ENCODE measurements at places on chromosomes 3 and 15.
A peak's percentile ranks its signal among the peaks of the same experiment; 100 is the strongest.

GRCh38 chr15:50687302-50687902 is 805 bp upstream of the TRPM7 start:
- DNase-seq: no peak

DNA sequence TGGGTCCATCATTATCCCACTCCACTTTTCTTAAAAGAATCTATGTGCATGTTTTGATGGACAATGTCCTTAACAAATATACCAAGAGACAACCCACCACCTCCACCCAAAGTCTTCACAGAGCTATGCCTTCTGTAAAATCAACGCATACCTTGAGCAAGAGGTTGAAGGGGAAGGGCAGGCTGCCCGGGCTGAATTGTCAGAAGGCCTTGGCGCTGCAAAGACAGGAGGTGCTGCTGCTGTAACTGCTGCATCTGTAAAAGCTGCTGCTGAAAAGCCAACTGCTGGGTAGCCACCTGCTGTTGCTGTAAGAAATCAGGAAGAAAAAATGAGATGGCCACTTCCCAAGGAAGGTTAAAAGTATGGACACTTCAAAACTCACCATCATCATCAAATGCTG is 536.7 kb downstream of the FOXP1 start:
- DNase-seq: no peak

DNA sequence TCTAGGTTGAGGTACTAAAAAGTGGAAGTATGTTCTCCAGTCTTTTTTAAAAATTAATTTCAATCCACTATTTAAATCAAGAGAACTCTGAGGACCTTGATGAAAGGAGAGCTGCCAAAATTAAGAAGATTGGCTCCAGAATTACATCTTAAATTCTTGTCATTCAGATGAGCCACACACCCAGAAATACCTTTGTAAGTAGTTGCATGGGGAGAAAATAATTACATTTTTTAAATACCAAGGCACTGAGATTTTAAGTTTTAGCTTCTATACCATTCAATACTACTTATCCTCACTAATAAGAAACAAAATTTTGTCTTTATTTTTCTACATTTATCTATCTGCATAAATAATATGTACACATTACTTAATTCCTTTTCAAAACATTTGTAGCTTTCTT is 1132.8 kb downstream of the OTOL1 start:
- DNase-seq: no peak

DNA sequence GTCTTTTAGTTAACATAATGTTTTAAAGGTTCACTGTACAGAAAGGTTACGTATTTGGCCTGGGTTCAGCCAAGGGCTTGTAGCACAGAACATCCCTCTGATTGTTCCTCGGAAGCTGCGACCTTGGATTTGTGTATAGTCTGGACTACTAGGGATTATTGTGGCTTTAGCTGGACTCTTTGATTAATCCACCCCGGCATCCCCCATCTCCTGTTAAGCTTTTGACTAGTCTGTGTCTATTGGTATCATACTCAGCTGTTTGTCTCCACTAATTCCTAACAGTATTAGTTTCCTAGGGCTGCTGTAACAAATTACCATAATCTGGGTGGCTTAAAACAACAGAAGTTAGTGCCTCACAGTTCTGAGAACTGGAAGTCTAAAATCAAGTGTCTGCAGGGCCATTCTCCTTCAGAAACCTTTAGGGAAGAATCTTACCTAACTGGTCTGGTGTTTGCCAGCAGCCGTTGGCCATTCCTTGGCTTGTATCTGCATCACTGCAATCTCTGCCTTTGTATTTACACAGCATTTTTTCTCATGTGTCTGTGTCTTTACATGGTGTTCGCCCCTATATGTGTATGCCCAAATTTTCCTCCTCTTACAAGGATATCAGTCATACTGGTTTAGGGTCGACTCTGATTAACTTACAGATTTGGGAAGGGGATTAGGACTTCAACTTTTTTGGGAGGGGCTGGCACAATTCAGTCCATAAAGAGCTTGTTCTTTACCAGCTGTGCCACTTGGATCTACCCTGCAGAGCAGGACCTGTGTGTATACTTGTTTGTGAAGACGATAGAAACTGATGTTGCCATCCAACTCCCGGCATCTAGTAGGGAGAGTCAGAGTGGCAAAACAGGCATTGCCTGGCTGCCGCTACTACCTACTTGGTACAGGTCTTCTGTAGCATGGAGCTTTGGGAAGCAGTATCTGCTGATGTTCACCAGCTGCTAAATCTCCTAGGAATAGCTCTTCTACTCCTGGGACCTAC is 117.8 kb downstream of the UBE2E2 start:
- DNase-seq: no peak

GRCh38 chr15:98003518-98003917 is 43.0 kb downstream of the ARRDC4 start:
- no peak for DNase-seq

- DNase-seq: no peak
Measured at GRCh38 chr3:50924638-50925037, 249.9 kb downstream of the DOCK3 start.

GRCh38 chr3:100700708-100701107 is 8.6 kb upstream of the TFG start:
- DNase-seq: no peak

DNA sequence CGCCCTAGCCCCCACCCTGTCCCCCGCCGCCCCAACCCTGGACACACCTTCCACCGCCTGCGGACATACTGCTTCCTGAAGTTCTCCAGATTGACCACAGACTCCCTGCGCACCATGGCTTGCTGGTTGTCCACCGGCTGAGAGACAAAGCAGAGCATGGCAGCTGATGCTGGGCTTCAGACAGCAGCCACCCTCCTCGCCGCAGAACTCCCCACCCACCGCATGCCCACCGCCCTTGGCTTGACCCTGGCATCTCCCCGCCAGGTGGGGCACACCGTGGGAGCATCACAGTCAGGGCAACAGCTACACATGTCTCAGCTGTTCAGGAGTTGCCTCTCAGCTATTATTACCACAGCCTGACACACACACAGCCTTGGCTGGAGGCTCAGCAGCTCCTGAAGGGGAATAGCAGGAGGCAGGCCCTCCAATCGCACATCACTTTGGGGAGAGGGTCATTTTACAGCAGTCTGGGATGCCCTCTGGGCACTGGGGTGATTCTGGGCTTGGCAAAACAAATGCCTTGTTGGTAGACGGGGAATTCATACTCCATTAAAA is 78.4 kb upstream of the HERC1 start:
- DNase-seq: no peak

DNA sequence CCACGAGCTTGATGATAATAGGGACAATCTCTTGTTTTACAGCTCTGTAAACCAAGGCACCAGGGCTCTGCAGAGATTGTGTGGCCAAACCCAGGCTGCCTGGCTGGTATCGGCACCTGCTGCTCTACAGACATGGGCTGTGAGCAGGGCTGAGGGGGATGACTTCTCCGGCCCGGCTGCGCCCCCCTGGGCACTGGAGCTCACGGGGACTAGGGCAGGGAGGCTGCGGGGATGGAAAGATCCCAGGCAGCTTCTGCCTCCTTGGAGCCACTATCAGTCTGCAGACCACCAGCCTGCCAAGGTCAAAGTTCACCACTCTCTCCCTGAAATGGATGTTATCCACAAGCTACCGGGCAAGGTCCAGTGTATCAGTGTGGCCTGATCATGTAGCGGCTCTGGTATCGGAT is 22.0 kb upstream of the PIGZ start:
- no peak for DNase-seq

DNA sequence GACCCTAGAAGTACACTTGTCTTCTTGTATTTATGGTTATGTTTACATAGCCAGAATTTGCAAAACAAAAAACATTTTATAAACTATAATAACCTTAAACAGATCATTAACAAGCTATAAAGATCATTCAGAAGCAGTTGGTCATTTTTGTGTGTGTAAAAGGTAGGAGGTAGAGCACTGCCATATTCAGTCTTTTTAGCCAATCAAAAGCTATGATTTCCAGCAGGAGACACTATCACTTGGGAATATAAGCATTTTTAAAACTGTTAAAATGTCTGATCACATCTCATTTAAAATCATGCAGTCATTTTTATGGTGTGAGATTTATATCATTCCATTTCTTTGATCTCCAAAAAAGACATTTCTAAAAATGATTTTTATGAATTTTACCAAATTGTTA is 42.6 kb upstream of the ATP2C1 start:
- DNase-seq: no peak

DNA sequence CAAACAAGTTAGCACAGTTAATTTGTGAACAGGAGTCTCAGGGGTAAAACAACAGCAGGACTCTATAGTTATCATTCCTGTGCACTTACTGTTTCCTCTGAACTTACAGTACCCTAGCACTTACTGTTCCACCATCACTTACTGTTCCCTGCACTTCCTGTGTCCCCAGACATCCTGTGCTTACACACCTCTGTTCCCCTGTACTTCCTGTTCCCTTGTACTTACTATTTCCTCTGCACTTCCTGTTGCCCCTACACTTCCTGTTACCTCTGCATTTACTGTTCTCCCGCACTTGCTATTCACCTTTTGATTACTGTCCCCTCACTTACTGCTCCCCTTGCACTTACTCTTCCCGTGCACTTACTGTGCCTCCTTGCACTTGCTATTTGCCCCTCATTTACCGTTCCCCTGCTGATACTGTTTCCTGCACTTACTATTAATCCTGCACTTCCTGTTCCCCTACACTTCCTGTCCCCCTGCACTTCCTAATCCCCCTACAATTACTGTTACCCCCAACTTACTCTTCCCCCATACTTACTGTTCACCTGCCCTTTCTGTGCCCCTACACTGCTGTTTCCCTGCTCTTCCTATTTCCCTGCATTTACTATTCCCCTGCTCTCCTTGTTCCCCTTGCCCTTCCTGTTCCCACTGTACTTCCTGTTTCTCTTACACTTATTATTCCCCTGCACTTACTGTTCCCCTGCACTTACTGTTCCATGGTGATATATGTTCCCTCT is 30.3 kb downstream of the TPRA1 start:
- no peak for DNase-seq

GRCh38 chr3:47890126-47890827 is 87.3 kb downstream of the DHX30 start:
- DNase-seq: no peak

DNA sequence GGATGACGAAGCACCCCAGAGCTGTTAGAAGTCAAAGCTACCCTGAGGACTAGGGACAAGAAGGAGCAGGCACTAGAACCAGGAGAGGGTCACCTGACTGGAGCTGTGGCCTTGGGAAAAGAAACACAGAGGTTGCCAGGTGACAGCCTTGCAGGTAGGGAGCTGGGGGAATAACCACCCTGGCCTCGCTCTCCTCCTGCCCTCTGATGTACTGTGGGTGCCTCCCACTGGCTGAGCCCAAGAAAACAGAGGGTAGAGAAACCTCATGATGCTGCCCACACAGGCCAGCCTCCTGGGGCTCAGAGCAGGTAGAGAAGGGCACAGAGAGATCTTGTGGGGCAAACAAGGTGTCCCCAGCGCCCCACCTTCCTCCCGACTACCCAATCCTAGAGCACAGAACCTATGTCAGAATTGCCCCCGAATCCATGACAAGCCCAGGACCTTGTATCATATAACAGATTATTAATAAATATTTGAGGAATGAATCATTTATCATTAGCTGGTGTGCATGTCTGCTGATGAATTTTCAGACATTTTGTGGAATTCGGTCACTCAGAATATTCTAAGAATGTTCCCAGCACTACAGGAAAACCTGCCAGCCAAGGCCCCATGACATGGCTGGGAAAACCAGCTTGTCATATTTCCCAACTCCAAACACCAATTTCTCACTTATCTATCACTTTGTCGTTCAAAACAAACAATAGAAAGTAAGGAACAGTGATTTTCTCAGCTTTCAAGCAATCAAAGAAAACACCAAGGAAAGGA is 59.8 kb upstream of the MEX3B start:
- peak; percentile 70 for DNase-seq

DNA sequence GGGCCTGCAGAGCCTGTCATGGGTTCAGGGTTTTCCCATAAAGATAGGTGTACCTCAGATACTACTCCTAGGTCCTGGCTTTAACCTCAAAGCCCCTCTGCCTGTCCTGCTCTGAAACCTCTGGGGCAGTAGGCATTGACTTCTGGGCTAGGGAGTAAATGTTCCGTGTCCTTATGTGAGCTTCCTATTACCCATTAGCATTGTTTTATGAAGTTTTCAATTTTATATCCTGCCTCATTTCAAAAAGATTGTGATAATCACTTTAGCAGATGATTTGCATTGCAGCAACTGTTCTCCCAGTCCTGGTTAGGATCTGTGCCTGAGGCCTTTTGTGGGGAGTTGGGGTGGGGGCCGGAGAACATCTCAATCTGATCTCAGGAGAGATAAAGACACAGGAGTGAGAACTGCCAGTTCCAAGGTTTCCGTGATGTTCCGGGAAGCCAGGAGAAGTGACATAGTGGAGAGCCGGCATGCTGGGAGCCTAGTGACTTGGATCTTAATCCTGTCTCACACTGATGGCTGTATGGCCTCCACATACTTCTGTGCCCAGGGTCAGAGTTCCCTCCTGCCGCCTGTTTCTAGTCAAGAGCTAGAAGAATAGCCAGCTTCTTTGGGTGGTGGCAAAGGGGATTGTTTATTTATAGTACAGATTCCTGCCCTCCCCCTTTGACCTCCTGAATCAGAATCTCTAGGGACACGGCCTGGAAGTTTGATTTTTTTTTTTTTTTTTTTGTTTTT is 10.6 kb downstream of the TPM1 start:
- DNase-seq: peak; percentile 77
